ENCODE measurements at places on chromosomes 5 and 9. TPM values are rescaled to one million over a fixed set of nuclear protein-coding genes. Genes with fewer than 3 reads are reported as not detected.

The HK3 gene
- total RNA-seq: 2.6 TPM

The SURF1 gene
- total RNA-seq: 40.6 TPM

The PTRH1 gene
- 8.6 TPM for total RNA-seq

The AFAP1L1 gene
- total RNA-seq: 0.08 TPM

The FCN2 gene
- not detected for total RNA-seq

The ZMAT2 gene
- total RNA-seq: 60.5 TPM

The GFM2 gene
- 20.5 TPM for total RNA-seq

The C1QTNF3 gene
- 6.2 TPM for total RNA-seq

The MELK gene
- not detected for total RNA-seq

The TRPM6 gene
- total RNA-seq: 0.85 TPM

The HRCT1 gene
- total RNA-seq: not detected

The RLN1 gene
- 1.8 TPM for total RNA-seq

The SLC36A3 gene
- total RNA-seq: not detected

The SURF6 gene
- total RNA-seq: 23.4 TPM

The CCL27 gene
- not detected for total RNA-seq

The LRRTM2 gene
- not detected for total RNA-seq

The FBP1 gene
- total RNA-seq: 26.1 TPM

The MEGF10 gene
- total RNA-seq: not detected

The SPINK13 gene
- not detected for total RNA-seq

The LCN10 gene
- 1.2 TPM for total RNA-seq

The SLC24A2 gene
- 0.11 TPM for total RNA-seq

The FGF10 gene
- not detected for total RNA-seq

The ARHGEF37 gene
- 0.43 TPM for total RNA-seq

The SLC4A9 gene
- total RNA-seq: not detected

The HARS2 gene
- 56.8 TPM for total RNA-seq

The OBP2B gene
- total RNA-seq: not detected

The TLE4 gene
- 106 TPM for total RNA-seq

The AGXT2 gene
- total RNA-seq: not detected

The MUSK gene
- not detected for total RNA-seq
